ENCODE measurements at places on chromosomes 5 and 9.

DNA sequence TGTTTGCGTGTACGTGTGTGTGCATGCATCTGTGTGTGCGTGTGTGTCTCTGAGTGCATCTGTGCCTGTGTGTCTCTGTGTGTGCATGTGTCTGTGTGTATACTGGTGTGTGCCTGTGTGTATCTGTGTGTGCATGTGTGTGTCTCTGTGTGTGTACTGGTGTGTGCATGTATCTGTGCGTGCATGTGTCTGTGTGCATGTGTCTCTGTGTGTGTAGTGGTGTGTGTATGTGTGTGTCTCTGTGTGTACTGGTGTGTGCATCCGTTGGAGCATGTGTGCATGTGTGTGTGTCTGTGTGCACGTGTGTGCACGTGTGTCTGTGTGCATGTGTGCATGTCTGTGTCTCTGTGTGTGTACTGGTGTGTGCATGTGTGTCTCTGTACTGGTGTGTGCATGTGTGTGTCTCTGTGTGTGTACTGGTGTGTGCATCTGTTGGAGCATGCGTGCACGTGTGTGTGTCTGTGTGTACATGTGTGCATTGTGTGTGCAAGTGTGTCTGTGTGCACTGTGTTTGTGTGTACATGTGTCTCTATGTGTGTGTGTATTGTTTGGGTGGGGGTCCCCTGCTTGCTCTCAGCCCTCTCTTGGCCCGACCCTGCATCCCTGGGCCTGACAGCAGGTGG, 23.8 kb upstream of the NOTCH1 start:
- DNase-seq = no peak

DNA sequence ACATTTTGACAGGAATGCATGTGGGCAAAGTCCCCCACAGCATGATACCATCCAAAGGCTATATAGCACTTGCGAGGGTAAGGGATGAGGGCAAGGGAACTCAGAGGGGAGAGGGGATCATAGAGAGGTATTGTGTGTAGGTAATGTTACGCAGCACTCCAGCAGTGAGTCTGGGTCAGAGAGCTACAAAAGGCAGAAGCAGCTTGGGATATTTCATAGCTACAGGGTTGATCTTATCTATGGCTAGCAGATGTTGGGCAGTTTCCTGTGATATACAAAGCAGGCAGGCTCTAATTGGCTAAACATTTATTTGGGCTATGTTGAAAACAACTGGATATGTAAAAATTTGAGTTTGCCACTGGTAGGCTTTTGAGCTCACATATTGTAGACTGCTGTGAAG, 17.8 kb upstream of the SLCO4C1 start:
- no peak for DNase-seq

DNA sequence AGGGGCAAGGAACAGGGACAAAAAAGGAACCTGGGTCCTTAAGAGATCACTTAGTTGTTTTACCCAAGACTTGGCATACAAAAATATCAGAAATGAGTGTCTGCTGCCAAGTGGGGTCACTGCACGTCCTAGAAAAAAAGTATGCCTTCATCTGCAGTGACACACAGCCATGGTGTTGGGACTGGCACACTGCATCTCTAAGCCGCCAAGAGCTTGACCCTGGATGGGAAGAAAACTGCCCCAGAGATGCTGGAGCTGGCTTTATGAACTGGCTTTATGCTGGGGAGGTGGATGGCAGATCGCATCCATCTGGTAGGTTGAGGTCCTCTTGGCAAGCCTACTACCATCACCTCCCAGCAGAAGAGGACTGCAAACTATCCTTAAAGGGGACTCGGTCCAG, 51.7 kb downstream of the IRF1 start:
- no peak for DNase-seq

GRCh38 chr9:127014216-127014909, 99.8 kb downstream of the RALGPS1 start:
- DNase-seq = no peak

- DNase-seq = no peak
Measured at GRCh38 chr9:124343533-124344290, 71.5 kb downstream of the PSMB7 start.

DNA sequence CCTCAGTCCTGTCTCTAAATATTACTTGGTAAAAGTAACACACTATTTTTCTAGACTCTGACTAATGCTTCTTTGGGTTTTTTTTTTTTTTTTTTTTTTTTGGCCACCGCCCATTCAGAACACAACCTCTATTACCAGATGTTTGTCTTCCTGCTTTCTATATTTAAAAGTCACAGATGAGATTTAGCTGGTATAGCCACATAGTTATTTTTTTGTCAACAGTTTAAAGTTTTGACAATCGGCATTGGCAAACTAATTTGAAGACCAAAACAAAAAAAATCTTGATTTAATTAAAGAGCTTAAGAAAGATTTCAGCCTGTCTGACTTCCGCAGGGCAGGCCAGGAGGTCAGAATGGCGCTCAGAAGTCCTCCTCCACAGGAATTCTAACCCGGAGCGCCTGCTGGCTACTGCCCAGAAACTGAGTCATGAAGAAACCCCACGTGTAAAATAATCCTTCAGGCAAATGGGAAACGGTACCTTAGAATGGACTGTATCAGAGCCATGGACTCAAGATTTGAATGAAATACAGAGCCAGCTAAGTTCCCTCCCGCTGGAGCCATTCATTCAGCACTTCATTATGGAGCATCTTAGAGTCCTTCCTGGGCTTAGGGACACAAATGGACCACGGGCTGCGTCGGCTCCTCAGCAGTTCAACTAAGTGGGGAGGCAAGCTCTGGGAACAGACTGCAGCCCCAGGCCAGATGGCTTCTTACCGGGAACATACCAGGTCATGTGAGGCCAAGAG, 55.6 kb downstream of the PTPDC1 start:
- no peak for DNase-seq

DNA sequence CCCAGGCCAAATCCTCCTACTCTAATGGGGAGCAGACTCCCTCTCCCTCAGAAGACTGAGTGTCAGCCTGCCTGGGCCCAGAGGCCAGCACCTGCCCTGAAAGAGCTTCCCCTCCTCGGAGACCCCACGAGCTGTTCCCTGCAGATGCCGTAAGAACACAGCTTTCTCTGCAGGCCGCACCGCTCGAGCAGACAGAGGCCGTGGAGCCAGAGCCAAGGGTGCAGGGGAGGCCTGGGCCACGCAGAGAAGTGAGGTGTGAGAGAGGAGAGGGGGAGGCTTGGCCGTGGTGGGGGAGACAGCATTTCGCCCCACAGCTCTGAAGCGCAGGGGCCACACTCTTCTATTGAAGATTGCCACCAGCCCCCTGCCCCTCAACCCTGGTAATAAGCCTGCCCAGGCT, 62.8 kb upstream of the GARNL3 start:
- DNase-seq = no peak

DNA sequence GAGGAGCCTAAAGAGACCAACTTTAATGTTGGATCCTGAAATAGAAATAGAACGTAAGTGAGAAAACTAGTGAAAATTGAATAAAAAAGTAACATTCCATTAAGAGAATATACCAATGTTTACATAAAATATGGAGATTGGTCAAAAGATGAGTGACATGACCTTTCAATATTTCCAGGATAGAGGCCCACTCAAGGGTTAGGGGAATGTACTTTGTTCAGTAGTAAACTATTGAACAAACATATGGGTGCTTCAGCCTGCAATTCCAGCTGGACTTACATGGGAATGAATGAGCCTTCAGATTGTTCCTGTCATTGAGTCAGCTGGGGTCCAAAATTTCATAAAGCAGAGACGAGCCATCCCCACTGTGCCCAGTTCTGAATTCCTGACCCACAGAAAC, 371.7 kb upstream of the POU5F2 start:
- DNase-seq = no peak

DNA sequence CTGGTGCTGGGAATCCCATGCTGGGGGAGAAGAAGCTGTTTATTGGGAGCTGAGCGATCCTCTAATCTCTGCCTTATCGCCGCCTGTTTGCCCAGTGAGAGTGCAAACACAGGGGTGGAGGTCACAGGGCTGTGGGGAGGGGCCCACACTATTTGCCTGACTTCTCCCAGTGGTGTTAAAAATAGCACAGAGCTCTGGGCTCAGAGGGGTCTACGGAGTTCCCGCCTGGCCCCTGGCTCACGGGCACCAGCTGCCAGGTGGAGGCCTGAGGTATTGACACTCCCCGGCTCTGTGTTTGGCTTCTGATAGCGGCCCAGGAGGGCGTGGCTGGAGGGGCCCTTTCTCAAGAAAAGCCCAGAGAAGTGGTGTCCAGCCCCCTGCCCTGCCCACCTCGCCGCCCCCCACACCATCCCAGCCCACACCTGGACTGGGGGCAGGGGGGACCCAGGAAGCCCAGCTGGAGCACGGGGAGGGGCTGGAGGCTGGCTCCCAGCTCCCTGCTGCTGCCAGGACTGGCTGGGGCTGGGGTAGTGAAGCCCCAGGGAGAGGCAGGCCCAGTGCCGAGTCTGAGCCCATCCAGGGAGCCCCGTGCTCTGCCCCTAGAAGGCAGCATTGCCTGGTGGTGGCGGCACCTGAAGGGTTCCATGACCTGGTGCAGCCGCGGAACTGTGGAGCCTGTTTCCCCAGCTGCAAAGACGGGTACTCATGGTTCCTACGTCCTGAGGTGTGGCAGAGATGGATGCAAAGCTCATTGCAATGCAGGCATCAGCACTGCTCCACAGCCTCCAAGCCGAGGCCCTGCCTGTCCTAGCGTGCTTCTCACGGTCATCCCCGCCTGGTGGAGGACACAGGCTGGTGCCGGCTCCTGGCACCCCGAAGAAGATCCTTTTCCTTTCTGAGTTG, 35.7 kb upstream of the EGFL7 start:
- no peak for DNase-seq

DNA sequence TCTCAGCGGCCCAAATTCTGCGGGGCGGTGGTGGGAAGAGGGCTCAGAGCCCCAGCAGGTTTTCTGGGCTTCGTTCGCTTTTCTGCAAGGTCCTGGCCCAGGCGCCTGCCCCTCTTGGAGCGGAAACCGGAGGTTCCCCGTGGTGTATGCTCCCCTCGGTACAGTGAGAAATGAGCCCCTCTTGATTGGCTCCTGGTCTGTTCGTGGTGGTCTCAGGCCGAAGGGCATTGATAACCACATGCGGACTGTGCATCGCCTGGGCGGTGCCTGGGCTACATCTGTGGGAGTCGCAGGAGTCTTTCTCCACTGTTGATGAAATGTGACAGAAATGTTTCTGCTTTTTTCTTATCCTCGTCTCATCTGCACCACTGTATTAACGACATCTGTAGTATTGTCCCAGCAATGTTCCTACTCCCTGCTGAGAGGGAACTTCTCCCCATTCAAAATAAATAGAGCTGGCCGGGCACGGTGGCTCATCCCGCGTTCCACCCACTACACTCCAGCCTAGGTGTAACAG, 682 bp downstream of the MAN1B1 start:
- no peak for DNase-seq

DNA sequence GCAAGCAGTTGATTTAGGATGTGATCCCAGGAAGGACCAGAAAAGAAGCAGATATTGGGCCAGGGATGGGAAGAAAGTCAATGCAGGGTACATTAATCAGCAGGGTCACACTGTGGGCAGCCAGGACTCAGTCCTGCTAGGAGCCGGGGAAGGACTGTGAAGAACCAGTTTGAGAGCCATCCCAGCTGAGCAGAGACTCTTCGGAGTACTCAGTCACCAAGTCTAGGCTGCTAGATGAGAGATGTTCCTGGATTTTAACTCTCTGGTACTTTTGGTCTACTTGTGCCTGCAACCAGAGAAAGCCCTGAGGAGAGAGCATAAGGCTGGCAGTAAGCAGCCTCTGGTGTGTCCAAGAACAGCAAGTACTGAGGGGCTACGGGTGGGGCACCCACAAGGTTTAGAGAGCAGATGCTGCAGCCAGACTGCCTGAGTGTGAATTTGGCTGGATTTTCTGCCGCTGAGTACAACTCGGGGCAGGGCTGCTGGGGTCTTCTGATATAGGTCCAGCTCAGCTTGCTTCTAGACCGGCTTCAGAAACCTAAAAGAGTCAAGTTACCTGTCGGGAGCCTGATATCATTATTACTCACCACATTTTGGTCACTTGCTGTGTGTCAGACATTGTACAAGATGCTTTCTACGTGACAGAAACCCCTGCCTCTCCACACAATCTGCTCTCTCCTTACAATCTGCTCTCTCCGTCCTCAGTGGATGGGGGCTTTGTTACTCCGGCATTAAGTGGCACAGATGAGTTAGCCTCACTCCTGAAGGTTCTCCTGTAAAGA, 250.2 kb upstream of the GAS1 start:
- no peak for DNase-seq

DNA sequence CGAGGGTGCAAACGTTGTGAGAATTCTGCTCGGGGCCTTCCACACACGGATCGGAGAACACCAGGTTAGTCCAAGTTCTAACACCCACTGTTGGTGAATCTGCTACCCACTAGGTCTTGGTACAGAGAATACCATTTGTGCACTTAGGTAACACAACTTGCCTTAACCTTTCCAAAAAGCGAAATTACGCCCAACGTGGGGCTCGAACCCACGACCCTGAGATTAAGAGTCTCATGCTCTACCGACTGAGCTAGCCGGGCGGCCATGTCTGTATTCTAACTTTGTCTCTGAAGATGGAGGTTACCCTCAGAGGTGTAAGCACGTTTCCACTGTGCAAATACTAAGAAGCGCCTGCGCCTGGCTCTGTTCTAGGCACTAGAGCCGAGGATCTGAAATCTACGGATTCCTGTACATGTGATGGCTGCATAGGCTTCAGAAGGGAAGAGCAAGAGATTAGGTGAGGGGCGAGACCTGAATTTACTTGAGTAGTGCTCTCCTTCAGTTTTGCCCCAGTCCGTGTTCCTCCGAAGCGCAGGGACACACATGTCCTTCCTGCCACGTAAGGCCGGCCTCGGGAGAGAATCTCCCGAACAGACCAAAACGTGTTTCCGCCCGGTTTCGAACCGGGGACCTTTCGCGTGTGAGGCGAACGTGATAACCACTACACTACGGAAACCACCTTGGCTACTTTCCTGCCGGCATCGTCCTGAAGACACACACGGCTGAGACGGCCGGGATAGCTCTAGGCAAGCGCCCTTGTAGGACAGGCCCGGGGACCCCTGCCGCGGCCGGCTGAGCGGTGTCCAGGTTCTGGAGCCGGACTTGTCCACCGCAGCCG, 1.1 kb upstream of the TRIM41 start:
- peak; percentile 96 for DNase-seq

DNA sequence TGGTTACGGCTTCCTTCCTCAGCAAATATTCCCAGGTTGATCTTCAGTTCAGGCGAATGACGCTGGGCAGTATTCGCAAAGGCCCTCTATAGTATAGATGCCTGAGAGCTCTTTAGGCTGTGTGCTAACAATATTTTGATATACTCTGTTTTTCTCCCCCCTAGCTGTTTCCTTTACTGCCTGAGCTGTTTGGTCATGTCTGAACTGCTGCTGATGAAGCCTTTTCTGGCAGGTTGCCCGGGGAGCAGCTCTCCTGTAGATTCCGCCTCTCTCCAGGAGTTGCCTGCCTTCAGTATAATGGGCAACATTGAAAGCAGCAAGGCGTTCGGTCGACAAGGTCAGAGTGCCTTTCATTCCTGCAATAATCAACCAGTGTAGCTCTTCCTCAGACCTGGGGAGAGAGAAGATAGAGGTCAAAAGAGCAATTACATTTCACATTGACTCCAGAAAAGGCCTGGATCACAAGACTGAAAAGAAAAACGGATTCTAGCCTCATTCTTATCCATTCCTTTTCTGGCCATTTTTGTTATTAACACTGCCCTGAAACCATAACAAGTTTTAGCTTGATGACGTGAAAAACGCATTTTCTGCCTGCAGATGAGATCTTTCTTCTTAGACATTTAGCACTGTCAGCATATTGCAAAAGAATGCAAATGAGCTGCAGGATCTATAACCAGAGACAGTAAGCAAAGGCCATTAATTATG, 60.1 kb upstream of the ZNF608 start:
- DNase-seq = no peak

Data from stimulated activated CD8-positive, alpha-beta memory T cell treated with anti-CD3 and anti-CD28 coated beads, Interleukin-4, amount 100 ng/mL, for 1 hour (primary cell).